Foreskin fibroblast (primary cell): ENCODE measurements at places on chromosomes 4 and X.

GRCh38 chr4:106418444-106418843 is 49.9 kb upstream of the GIMD1 start:
- DNase-seq: no peak

DNA sequence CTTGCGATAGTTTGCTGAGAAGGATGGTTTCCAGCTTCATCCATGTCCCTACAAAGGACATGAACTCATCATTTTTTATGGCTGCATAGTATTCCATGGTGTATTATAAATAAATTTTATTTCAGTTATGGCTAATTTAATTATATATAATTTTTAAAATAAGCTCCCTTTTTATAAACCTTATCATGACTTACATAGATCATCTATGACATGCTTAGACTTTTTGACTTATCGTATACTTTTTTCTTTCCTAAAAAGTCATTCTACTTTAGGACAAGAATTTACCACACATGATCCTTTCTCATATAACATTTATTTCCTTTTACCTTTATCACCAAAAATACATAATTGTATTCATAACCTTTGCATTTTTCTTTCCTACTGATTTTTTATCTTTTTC is 376.5 kb downstream of the CCSER1 start:
- DNase-seq: no peak

DNA sequence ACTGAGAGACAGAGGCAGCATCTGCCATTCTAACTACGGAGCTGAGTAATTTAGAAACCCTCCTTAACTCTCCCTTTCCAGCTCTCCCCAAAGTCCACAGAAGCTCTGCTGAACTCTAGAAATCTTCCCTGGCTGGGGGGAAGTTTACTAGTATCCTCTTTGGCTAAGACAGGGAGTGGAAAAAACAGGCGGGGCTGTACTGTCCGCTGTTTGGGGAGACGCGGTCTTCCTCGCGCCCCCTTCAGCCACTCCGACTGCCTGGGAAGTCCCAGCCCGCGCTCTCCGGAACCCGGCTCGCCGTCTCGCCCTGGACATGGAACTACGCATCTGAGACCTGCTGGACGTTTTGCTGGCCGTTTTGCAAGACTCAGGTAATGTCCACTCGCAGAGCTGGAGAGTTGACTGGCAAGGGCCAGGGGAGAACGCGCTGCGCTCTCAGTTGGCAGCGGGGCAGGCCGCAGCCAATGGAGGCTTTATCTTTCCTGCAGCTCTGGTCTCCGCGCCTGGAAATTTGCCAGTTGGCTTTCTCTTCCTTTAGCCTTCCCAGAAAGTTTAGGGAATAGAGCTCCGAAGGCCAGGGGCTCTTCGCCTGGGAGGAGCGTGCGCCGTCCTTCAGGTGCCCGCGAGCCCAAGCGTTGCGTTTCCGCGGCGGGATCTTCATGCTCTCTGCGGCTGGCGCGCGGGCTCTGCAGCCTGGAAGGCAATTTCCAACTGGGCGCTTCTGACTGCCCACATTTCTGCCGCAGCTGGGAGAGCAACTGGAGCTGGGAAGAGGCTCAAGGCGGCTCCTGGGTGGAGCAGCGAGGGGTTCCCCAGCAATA is 892 bp downstream of the IL1RAPL2 start:
- peak; percentile 2 for DNase-seq

DNA sequence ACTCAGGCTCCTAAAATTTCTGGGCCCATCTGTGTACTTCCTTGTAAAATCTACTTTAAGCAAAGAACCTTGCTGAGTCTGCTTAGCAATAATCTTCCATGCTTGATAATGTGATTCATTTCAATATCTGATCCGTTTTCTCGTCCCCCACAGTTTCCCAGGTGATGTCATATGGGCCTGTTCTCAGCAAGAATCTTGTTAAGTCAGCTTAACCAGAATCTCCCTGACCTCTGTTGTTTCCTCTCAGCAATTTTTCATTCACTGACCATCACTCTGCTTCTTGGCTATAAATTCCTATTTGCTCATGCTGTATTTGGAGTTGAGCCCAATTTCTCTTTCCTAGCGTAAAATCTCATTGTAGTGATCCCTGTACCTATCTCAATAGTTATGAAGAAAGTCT is 13.9 kb downstream of the CSN2 start:
- DNase-seq: no peak

DNA sequence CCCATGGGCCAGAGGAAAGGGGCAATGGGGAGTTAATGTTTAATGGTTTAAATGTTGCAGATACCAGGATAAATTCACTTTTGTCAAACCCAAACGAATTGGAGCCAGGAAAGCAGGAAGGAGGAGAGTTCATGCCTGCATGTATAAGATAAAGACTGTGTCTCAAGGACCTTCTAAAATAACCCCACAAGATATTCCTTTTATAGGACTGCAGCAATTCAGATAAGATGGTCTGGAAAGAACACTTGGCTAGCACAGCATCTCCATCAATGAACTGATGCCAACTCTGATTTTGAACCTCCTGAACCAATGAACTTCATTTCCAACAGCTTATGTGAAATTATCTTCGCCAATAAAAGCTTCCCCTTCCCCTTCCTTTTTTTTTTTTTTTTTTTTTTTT is 31.3 kb upstream of the LONRF3 start:
- DNase-seq: no peak

DNA sequence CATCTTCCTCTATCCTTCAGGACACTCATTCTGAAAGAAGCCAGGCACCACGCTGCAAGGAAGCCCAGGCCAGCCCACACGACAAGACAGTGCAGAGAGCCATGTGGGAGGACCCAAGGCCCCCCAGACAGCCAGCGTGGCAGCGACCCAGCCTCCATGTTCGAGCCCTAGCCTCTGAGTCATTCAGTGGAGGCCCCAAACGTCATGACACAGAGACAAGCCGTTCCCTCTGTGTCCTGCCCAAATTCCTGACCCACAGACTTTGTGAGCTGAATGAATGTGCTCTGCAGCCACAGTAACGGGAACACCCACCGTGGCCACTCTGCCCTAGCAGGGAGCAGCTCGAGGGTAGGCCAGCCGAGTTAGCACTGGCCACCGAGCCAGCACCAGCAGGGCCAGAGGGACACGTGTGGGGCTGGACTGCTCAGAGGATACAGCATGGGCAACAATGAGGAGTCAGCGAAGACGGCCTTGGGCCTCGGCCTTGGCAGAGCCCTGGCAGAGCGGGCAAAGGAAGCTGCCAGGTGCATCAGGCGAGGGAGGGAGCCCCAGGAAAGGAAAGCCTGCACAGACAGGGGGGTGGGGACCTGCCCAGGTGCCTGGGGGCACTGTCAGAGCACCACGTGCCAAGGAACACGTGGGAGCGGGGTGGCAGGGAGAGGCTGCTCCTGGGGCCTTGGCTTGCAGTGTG is 8.6 kb downstream of the BLOC1S4 start:
- DNase-seq: no peak
